ENCODE measurements at places on chromosomes 3 and 15. TPM values are rescaled to one million over a fixed set of nuclear protein-coding genes. Genes with fewer than 3 reads are reported as not detected.
A peak's percentile ranks its signal among the peaks of the same experiment; 100 is the strongest.

The GOLGA6L7 gene
- total RNA-seq = not detected

The MST1R gene
- 0.94 TPM for total RNA-seq

The PLA2G4B gene
- total RNA-seq = 6.0 TPM

The SLC9C1 gene
- 0.31 TPM for total RNA-seq

The CFAP92 gene
- total RNA-seq = 1.0 TPM

The RBP2 gene
- not detected for total RNA-seq

The CIAO2A gene
- 66.2 TPM for total RNA-seq

The CIDEC gene
- 0.40 TPM for total RNA-seq

The SLC12A8 gene
- 1.7 TPM for total RNA-seq

The APH1B gene
- 13.4 TPM for total RNA-seq

The HGD gene
- total RNA-seq = 0.50 TPM

The TMEM207 gene
- not detected for total RNA-seq

The COL8A1 gene
- 34.7 TPM for total RNA-seq

The CLDN16 gene
- not detected for total RNA-seq

The RHCG gene
- total RNA-seq = not detected

The VIPR1 gene
- 10.7 TPM for total RNA-seq

DNA sequence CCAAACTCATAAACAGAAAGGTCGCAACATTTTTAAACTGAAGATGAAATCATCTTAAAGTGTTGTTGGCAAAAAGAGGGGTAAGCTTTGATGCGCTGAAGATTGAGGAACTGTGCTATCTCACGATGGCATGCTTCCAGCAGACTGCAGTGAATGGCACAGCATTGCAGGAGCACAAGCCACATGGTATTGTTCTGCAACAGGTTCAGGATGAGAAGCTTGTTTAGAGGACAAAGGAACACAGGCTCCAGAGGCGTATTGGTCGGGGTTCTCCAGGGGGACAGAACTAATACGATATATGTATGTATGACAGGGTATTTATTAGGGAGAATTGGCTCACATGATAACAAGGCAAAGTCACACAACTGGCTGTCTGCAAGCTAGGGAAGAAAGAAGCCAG is 13.8 kb upstream of the PLD1 start:
- no peak for DNase-seq

GRCh38 chr15:33871980-33872379 is 96.3 kb upstream of the CHRM5 start:
- no peak for DNase-seq

DNA sequence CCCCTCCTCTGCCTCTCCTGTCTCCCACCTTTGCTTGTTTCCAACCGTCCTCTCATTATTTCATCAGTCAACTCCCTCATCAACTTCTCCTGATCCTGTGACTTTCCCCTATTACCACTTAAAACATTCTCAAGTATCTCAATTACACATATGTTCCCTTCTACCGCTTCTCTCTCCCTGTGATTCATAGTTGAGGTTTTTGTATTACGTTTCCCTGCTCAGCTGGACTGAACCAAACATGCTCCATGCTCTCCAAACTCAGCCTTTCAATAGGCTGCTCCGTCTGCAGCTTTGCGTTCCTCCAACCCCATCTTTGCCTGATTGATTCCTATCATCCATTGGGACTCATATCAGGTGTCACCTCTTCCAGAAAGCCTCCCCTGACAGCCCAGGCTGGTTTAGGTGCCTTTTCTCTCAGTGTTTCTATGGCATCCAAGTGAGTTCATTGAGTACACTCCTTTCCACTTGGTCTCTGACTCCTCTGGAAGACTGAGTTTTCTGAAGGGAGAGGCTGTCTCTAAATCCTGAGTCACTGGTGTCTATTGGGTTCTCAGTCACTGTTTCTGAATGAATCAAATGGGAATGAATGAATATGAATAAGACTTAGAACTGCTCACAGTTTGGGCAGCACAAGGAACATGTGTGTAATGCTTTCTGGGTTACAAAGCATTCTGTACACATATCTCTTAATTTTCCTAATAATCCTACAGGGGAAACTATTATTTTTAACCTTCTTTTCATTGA is 56.4 kb downstream of the PLD1 start:
- DNase-seq = no peak

GRCh38 chr3:104150724-104151123 is 1216.0 kb upstream of the ALCAM start:
- no peak for DNase-seq

DNA sequence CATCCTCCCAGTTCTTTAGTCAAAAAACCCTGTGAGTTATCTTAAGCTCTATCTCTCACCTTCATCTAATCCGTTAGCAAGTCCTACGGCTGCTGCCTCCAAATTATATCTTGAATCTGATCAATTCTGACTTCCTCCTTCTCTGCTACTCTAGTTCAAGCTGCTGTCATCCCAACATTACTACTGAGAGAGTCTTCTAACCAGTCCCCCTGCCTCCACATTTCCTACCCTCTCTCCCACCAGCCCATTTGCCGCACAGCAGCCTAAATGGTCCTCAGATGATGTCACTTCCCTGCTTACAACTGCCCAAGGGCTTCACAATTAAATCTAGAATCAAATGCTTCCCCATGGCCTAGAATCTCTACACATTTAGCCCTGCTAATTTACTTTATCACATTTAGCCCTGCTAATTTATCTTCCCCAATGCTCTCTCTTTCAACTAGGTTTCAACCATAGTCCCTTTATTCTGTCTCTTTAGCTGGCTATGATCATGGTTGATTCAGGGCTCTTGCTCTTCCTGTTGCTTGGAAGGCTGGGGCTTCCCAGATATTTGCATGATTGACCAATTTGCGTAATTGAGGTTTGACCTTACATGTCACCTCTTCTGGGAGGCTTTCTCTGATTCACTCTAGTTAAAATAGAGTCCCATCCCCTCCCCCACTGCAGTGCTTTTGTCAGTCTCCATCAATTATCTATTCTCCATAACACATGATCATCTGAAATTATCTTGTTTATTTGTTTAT is 11.0 kb upstream of the ARL14 start:
- DNase-seq = no peak

DNA sequence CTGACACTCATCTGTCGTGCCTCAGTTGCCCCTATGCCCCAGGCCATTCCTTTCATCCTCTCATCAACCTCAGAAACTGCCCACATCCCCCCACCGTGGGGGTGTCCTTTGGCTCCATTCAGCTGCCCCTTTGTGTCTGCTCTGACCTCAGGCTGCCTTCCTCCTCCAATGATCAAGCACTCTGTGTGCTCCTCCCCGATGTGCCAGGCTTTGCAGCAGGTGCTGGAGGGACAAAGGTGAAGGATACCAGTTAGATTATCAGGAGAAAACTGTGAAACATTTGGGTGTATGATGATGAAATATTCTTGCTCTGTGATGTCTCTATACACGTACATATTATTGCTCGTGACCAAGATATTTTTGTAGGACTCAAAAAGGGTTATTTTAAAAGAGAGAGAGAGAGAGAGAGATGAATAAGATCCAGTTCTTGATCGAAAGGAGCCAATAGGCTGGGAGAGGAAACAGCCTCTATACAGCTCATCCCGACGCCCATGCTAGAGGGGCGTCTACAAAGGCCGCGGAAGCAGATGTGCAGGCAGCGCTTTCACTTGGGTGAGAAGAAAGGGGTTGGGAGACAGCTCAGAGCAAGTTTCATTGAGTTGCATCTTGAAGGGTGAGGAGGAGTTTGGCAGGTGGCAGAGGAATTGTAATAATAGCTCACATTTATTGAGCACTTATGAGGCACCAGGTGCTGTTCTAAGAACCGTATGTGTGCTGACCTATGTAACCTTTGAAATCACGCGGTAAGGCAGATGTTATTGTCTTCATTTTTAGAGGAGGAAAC is 28.3 kb upstream of the ADCY5 start:
- DNase-seq = no peak

DNA sequence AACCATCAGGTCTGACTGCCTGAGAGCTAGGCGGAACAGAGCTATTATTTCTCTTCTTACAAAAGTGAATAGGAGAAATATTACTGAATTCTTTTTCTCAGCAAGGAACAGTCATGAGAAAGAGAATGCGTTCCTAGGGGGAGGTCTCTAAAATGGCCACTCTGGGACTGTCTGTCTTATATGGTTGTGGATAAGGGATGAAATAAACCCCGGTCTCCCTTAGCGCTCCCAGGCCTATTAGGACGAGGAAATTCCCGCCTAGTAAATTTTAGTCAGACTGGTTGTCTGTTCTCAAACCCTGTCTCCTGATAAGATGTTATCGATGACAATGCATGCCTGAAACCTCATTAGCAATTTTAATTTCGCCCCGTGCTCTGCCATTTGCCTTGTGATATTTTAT is 20.1 kb upstream of the WDR5B start:
- DNase-seq = no peak

DNA sequence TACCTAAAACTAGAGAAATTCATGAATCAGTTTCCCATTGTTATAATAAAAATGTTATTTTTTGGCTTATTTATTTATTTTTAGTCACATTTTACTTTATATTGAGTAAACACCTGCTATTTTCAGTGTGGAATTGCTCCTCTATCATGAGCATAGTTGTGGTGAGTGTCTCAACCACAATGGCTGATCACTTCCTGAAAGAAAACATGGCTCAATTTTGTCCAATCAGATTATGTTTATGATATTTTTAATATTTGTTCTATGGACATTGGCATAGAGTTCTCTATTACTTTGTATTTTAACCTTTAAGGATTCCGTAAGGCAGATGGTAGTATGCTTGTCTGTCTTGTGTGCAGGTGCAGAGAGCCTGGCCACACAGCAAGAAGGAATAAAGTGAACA is 16.2 kb upstream of the GRM7 start:
- no peak for DNase-seq

- DNase-seq = no peak
Measured at GRCh38 chr3:121809249-121809648, 25.6 kb downstream of the IQCB1 start.

GRCh38 chr3:102237181-102237580 is 197.6 kb upstream of the ZPLD1 start:
- DNase-seq = no peak

DNA sequence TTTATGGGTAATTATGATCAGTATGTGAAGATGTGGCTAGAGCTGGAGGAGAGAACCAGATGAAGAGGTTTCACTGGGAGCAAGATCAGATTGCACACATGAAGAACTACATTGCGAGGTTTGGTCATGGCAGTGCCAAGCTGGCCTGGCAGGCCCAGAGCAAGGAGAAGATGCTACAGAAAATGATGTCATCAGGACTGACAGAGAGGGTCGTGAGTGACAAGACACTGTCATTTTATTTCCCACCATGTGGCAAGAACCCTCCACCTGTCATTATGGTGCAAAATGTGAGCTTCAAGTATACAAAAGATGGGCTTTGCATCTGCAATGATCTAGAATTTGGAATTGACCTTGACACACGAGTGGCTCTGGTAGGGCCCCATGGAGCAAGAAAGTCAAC is 168.3 kb downstream of the C3orf38 start:
- no peak for DNase-seq

DNA sequence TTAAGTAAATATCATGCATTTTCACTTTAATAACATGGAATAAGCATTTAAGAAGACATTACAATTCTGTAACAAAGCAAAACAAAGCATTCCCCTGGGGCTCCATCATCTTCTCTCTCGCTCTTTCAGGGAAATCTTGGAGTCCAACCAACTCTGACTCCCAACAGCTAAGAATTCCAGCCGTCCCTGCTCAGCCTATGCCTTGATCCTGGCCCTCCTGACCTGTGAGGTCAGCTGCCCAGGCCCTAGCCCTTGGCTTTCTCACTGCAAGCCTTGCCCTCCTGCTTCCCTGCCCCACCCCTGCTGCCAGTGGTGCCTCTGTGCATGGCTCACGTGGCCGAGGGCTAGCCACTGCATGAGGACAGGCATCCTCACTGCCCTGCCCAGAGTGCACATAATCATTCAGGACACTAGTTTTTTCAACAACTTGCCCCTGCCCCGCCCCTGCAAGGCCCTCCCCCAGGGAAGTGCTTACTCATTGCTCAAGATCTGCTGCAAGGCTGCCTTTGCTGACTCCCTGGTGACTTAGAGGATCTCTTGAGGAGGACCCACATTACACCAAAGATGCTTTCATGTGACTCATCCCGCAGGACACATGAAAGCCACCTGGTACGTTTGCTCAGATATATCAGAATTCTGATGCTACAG is 37.6 kb downstream of the MTMR10 start:
- DNase-seq = peak; percentile 57

GRCh38 chr3:190558796-190559195 is 44.9 kb downstream of the IL1RAP start:
- DNase-seq = no peak

DNA sequence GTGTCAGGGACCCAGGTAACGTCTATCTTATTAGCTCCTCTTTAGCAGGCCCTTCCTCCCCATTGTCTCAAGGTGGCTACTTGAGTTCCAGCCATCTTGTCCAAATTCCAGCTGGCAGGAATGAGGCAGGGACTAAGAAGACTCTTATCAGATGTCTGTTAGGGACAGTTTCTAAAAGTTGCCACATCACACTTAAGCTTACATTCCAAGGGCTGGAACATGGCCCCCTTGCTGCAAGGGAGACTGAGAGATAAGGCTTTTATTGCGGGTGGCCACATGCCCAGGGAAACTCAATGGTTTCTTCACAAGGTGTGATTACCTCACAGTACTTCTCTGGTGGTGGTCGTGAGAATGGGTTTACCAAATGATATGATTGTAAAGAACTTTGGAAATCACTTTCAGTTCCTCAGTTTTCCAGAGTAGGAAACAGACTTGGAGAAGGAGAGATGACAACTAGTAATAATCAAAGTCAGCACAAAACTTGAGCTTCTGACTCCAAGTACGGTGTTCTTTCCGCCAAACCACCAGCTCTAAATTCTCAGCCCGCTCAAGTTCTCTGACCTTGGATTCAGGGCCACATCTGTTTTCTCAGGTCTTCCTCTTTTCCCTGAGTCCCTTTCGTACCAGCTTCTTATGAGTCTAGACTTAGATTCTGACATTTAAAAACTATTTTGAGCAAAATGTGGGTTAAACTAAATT is 14.2 kb downstream of the PDIA5 start:
- DNase-seq = no peak

GRCh38 chr15:69585937-69586336 is 133.3 kb downstream of the RPLP1 start:
- DNase-seq = no peak
